ENCODE measurements at places on chromosomes 1 and 21. TPM values are rescaled to one million over a fixed set of nuclear protein-coding genes. Genes with fewer than 3 reads are reported as not detected.

- DNase-seq: no peak
These were observed 19.5 kb upstream of the CGN start for GRCh38 chr1:151491641-151492040.

DNA sequence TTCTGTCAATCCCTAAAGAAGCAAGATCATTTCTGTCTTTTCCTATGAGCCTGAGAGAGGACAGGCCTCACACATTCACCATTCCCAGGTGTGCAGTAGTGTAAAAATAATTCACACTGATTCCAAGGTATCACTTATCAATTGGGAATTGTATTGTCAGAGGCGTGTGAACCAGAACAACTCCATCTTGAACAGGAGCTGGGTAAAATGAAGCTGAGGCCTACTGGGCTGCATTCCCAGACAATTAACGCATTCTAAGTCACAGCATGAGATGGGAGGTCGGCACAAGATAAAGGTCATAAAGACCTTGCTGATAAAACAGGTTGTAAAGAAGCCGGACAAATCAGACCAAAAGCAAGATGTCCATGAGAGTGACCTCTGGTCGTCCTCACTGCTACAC is 239.2 kb downstream of the SMYD3 start:
- no peak for DNase-seq

- no peak for DNase-seq
These were observed 471.1 kb upstream of the VAMP3 start for GRCh38 chr1:7299994-7300393.

DNA sequence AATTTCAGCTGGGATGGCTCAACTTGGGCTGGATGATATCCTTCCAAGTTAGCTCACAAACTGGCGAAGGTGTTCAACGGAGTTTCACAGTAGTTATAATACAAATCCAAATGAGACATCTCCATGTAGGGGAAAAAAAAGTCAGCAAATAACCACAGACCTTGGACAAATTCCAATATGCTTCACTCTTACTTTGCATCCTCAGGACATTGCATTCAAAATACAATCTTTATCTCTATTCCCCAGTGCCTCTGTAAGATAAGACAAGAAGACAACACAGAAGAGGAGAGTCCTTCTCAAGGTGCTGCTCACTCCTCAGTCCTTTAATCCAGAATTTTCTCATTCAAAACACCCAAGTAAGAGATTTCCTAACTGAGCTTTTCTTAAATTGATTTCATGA is 1797.7 kb downstream of the MRPL39 start:
- DNase-seq: no peak

DNA sequence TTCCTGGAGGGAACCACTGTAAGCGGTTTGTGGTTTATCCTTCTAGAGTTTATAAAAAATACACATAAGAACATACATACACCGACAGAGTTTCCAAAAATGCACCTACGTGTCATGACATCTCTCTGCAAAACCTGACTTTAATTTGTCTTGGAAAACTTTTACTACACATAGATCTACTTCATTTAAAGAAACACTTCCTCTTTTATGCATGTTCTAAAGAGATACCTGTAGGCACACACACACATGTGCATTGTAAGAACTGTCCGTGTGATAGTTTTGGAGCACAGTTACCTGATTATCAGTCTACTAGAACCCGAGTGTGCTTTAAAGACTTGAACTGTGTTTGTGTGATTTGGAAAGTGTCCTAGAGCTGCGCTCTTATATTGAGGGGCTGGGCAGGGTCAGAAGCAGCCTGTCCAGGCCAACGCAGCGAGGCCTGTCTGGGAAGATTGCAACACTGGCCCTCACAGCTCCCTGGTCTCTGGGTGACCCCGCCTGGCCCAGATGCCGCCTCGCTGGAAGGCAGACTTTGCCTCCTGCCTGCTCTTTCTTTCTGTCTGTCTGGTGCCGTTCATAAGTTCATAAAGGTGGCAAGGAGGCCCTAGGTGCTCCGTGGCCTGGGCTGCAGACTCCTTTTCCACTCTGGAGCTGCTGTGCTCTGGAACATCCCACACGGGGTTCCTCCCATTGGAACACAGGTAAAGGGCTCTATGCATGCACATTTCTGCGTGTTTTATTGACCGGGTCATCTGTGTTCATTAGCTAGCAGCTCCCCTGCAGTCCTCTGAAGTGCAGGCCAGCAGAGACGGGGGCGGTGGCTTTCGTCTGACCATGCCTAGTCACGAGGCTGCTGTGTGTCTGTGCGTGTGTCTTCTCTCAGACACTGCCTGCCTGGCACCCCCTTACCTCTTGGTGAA is 46.3 kb downstream of the AGPAT3 start:
- DNase-seq: no peak

DNA sequence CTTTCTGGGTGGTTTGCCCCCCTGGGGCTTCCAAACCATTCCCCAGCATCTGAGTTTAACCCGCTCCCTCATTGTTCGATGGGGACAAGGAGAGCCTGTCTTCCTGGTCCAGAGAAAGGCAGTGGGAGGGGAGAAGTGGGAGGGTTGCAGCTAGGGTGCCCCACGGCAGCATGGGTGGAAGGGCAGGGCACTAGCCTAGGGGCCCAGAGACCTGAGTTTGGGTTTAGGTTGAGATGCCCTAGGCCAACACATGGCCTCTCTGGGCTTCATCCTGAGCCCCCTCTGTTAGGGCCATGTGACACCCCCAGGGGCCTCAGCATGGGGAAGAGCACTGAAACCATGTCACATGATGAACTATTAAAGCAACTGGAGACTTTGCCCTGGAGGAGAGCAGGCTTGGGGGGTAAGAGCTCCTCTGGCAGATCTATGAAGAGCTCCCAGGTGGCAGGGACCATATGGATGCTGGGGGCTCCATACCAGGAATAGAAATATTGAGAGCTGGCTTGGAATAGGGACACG is 9.7 kb upstream of the RUNX3 start:
- DNase-seq: no peak

DNA sequence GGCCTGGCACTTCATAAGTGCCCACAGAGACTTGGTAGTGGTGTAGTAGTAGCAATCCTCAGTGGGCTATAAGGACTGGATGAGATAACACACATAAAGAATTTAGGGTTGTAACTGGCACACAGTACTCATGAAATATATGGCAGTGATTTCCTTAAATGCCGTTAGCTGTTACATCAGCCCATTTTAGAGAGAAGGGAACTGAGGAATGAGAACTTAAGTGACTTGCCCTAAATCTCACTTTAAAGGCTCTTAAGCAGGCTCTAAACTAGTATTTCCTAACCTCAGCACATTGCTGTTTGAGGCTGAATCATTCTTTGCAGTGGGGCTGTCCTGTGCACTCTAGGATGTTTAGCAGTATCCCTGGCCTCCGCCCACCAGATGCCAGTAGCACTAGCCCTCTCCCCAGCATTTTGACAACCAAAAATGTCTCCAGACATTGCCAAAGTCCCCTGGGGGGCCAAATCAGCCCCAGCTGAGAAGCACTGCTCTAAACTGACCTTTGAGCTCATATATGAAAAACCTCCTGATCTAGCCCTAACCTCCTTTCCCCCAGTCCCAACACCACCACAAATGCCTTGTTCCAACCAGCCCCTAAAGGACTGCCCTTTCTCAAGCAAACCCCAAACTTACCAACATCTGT is 11.6 kb downstream of the CAMK2N1 start:
- DNase-seq: no peak

DNA sequence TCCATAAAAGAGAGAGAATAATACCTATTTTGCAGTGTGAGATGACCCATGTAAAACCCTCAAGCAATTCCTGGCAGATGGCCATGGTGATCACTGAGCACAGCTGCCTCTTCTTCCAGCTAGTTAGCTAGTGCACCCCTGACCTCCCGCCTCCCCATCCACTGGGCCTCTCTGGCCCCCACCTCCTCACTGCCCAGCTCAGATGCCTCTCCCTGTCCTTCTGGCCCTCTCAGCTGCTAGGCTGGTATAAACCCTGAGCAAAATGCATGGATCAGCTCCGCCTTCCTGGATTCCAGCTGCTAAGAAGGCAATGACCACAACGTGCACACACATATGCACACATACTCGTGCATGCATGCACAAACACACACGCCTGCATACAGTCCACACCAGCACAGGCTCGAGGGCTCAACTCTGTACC is 117.2 kb downstream of the DMRTB1 start:
- DNase-seq: no peak

- DNase-seq: no peak
These were observed 10.3 kb downstream of the ZNF687 start for GRCh38 chr1:151292207-151293030.

GRCh38 chr1:162380061-162380846 is 1.3 kb upstream of the C1orf226 start:
- no peak for DNase-seq

GRCh38 chr21:44871576-44872269 is 1.8 kb downstream of the PTTG1IP start:
- peak; percentile 62 for DNase-seq

The NVL gene
- total RNA-seq: 18.6 TPM

The MAP1LC3C gene
- 23.6 TPM for total RNA-seq

The SLAMF6 gene
- total RNA-seq: 1.5 TPM
